Urinary bladder (tissue), 4 donors: ENCODE measurements at places on chromosomes 2 and 18.

- no peak for DNase-seq
These were observed 56.4 kb upstream of the LRRC30 start for GRCh38 chr18:7174344-7175095.

- DNase-seq = no peak
These were observed 401.3 kb downstream of the KCNJ3 start for GRCh38 chr2:155099784-155100183.

GRCh38 chr2:129829588-129829987 is 149.9 kb upstream of the RAB6C start:
- DNase-seq = no peak

GRCh38 chr18:3286159-3286558 is 24.2 kb downstream of the MYL12B start:
- DNase-seq = no peak

GRCh38 chr2:175432021-175432420 is 250.5 kb upstream of the ATP5MC3 start:
- no peak for DNase-seq

DNA sequence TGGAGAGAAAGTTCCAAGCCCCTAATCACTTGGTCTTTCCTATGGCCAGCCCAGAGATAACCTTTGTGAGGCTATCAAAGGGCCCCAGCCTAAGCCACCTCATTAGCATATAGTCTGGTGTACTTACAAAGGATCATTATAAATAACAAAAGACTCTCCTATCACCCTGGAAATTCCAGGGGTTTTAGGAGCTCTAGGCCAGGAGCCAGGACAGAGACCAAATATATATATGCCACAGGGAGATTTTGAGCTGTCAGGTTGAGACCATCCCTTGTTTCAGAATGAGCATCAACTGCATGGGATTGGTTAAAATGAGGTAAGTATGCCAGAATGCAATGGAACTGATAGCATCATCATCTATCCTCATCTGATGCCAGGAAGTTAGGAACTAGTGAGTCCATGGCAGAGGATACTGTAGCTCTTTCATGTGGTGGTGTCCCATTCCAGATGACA is 32.1 kb upstream of the CHRNA1 start:
- DNase-seq = no peak

- no peak for DNase-seq
These were observed 119.8 kb downstream of the AGAP1 start for GRCh38 chr2:235613649-235614048.

GRCh38 chr2:96344011-96344410 is 8.4 kb downstream of the NCAPH start:
- no peak for DNase-seq

GRCh38 chr2:240236217-240237111 is 96.0 kb upstream of the OTOS start:
- DNase-seq = no peak

DNA sequence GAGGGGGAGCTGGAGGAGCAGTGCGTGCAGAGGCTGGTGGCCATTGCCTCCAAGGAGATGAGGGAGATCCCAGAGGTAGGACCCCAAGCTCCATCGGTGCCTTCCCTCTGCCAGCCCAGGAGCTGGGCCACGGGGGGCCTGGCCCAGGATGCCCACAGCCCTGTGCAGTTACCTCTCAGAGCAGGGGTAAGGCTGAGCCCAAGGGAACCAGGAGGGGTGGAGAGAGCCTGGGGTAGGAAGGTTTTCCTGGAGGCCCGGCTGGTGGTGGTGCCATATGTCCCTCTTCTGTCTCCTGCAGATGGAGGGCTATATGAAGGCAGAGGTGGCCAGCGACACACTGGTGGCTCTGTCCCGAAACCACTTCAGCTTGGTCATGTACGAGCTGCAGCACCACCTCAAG is 11.4 kb downstream of the MROH2A start:
- DNase-seq = no peak

DNA sequence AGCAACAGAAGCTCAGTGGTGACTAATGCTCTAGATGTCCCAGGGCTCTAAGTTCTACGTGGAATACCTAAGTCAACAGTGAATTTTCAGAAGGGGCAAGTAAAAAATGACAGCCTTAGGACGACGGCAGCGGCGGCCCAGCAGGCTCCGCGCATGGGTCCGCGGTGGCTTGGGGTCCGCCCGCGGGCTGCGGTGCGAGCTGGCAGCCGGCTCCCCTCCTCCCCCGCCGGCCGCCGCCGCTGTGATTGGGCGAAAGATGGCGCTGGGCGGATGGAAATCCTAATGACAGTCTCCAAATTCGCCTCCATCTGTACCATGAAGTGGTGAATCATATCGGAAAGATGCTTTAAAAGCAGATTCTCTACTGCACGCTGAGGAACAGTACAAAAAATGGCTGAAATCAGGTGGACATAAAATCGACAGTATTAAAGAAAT is 74.7 kb downstream of the HNRNPLL start:
- no peak for DNase-seq

- DNase-seq = no peak
These were observed 583 bp downstream of the NEMP2 start for GRCh38 chr2:190533968-190534309.

GRCh38 chr2:84247532-84247931 is 211.5 kb downstream of the SUCLG1 start:
- DNase-seq = no peak

- no peak for DNase-seq
These were observed 2.1 kb downstream of the LIPG start for GRCh38 chr18:49563701-49564517.

- DNase-seq = no peak
These were observed 242.5 kb downstream of the EXOC6B start for GRCh38 chr2:72583376-72583775.

GRCh38 chr2:44443517-44443916 is 81.8 kb downstream of the CAMKMT start:
- DNase-seq = no peak

DNA sequence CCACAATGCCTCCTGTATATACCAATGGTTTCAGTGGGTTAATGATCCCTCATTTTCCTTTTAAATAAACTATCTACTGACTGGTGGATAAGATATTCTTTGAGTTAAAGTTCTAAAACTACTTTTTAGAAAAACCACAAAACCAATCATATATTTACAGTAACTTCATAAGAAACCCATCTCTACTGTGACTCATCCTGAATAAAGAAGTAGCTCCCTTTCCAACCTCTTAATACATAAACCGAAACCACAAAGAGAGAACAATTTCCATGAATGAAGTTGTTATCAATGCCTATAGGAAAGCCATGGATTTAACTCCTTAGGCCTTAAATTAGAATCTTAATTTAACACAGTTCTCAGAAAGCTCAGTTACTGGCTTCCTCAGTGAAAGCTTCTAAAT is 227.0 kb upstream of the SMAD7 start:
- DNase-seq = no peak

- DNase-seq = no peak
These were observed 136.1 kb downstream of the AQP4 start for GRCh38 chr18:26729449-26729848.

DNA sequence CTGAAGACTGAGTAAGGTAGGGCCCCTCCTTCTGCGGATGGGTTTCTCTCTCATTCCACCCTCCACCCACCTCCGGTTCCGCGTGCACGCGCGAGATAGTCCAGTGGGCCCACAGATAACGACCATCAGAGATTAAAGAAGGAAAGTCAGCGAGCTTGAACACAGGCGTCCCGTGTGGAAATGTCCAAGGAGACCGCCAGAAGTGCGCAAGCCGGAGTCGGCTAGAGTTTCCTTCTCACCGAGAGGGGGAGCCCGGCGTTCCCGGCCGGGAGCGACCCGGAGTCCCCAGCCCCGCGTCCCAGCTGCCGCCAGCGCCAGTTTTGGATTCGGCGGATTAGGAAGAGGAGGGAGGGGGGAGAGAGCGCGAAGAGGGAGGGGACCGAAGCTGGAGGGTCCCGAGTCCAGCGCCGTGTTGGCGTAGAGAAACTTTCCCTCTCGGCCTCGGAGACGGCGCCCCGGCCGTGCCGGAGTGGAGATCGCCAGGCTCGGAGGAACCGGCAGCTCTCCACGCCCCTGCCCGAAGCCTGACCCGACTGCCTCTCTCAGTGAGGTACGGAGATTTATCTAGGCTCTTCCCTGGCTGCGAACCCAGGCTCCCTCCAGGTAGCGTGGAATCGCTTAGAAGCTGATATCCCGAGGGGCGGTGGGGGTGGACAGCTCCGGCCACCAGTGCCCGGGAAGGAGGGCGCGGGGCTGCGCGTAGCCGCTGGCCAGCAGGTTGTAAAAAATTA is at the start of gene GULP1:
GULP1 (plus strand) TSS at position 258 of the 731 bp plus-strand sequence. CDS start 185,829 bp downstream, outside the sequence.
- peak; percentile 69 for DNase-seq

DNA sequence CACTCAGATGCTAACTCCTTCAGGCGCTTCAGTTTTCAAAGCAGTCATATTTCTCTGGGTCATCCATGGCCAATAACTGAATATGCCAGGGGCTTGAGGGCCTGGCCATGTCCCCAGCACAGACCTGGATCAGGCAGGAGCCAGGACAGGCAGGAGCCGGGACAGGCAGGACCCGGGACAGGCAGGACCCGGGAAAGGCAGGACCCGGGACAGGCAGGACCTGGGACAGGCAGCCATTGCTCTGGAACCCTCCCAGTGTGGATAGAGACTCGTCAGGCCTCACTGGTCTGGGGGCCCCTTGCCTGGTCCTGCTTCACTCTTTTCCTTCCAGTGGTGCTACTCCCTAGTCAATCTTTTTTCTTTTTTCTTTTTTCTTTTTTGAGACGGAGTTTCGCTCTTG is 117.5 kb upstream of the TEX51 start:
- DNase-seq = no peak

GRCh38 chr2:64859312-64860212 is 129.6 kb upstream of the SLC1A4 start:
- no peak for DNase-seq

DNA sequence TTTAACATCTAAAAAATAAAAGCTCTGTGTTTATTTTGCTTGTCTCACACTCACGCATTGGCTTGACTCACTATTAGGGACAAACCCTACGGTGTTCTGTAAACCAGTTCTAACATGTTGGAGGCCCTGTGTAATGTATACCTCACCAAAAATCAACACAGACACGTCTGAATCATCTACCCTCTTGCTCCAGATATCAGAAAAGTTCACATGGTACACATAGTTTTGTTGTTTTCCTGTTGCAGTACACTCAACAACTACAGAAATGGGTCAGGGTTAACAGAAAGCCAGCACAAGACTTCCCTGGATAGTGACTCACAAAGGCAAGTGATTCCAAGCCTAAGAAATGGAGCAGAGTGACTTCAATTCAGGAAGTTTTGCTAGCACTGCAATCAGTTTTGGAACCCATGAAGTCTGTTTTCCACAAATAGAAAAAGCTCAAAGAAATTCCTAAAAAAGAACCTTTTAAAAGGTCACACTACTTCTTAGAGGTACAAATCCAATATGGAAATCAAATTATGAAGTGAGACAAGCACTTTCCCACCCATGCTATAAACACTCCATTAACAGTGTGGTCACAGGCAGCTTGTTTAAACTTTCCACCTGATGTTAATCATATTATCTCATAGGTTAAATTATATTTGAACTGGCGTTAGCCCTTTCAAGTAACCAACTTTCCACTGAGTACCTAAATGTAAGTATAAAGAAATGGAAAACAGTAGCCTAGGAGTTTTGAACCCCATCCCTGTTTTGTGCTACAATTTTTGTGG is 87.4 kb downstream of the GAREM1 start:
- peak; percentile 74 for DNase-seq

DNA sequence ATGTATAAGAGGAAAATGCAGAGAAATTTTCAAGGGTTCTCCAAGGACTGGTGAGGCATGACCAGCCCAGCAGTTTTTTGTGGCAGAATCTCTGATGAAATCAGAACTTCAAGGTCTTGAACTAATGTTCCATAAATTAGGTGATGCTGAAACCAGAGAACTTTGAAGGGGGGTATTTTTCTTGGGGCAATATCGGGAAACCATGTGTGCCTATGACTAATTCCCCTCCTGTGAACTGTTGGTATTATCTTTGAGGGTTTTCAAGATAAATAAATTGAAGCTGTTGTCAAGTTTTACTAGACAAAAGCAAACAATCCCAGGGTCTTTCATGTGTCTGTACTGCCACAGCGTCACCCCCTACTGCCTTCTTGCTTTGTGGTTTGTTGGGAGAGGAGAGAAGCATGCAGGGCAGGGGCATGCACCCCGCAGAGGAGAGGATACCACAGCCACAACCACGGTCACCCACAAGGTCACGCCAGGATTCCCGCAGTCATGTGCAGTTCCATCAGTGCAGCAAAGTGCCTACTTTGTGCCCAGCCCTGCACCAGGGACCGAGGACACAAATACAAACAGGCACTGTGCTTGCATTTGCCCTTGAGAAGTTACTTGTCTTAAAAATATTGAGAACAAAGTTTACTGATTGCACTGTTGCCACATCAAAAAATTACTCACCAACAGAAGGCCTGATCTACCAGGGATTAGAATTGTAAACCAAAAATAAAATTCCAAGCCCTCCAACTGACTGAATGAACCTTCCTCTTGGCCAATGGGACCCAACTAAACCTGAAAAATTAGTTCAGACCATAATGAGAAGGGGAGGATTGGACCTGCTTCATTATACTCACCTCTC is 413.3 kb upstream of the TRIB2 start:
- no peak for DNase-seq

DNA sequence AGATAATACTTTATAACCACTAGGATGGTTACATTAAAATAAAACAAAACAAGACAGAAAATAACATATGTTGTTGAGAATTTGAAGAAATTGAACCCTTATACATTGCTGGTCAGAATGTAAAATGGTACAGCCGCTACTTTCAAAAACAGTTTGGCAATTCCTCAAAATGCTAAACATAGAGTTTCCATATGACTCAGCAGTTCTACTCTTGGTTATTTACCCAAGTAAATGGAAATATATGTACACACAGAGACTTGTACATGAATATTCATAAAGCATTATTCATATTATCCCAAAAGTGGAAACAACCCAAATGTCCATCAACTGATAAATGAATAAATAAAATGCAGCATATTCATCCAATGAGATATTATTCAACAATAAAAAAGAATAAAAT is 92.5 kb upstream of the LRATD1 start:
- no peak for DNase-seq

- no peak for DNase-seq
These were observed 42.2 kb downstream of the FEZ2 start for GRCh38 chr2:36555789-36556188.

DNA sequence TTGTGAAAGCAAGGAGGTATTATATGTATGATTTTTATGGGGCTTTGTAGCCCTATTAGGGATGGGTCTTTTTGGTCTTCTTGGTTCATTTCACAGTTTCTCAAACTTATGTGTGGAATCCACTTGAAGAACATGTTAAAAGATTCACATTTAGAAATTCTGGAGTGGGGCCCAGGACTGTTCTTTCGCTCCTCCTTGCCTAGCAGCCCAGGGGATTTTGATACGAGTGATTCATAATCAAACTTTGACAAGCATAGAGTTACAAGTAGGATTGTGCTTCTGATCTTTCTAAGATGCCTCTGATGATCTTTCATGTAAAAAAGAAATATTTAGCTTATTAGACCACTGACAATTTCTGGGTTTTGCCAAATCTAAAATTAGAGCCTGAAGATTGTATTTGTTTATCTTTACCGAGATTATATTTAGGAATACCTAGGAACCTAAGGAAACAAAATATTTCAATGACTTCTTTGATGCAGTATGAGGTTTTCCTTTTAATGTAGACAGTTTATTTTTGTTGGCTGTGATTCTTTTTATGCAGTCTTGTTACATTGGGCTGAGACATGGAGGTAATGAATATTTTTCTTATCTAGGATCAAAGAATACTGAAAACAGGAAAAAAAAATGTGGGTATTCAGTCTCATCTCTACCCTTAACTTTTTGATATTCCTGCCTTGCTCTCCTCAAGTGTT is 324.0 kb downstream of the PARD3B start:
- no peak for DNase-seq

GRCh38 chr2:218095853-218096252 is 26.8 kb downstream of the RUFY4 start:
- no peak for DNase-seq
